ENCODE measurements at places on chromosomes 12 and 14. TPM values are rescaled to one million over a fixed set of nuclear protein-coding genes. Genes with fewer than 3 reads are reported as not detected.
A peak's percentile ranks its signal among the peaks of the same experiment; 100 is the strongest.

- peak; percentile 35 for DNase-seq
Measured at GRCh38 chr14:53035336-53036210, 84.7 kb upstream of the FERMT2 start.

DNA sequence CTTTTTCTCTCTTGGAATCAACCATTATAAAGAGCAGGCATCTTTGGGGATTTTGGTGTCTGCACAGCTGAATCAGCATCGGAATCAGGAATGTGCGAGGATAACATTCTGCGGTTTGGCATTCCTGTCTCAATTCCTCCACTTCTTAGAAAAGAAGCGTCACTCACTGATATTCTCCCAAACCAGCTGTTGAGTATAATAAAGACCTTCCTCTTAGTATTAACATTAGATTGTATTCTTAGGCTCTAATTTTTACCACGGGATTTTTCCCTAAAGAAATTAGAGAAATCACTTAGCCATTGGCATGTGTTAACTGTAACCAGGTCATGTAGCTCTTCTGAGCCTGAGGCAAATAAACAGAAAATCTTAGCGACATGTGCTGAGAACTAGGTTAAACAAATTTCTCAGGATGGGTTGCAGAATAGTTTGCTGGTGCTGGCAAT is 128.7 kb downstream of the TMX1 start:
- DNase-seq = peak; percentile 91

- no peak for DNase-seq
Measured at GRCh38 chr12:49578471-49579112, 10.7 kb upstream of the MCRS1 start.

- no peak for DNase-seq
Measured at GRCh38 chr12:16119618-16120415, 157.7 kb downstream of the SLC15A5 start.

GRCh38 chr12:7259060-7259459 is 44.8 kb upstream of the ACSM4 start:
- no peak for DNase-seq

- DNase-seq = no peak
Measured at GRCh38 chr12:66739940-66740651, 61.2 kb upstream of the GRIP1 start.

GRCh38 chr14:95609398-95609990 is 74.6 kb downstream of the GLRX5 start:
- peak; percentile 6 for DNase-seq

Gene DAO
- total RNA-seq = not detected

Gene CFAP251
- total RNA-seq = 0.99 TPM

Gene ASCL1
- total RNA-seq = not detected

Gene STYX
- 21.1 TPM for total RNA-seq

Gene SIX4
- 49.9 TPM for total RNA-seq

Data from myocyte (in vitro differentiated cells).